Stimulated activated CD8-positive, alpha-beta memory T cell treated with anti-CD3 and anti-CD28 coated beads, Interleukin-7, amount 100 ng/mL, for 4 hours (primary cell): ENCODE measurements at places on chromosomes 2 and 18.

GRCh38 chr2:154556607-154557006 lies 141.9 kb upstream of the KCNJ3 start:
- DNase-seq = no peak

- no peak for DNase-seq
These were observed 101.3 kb downstream of the LOXHD1 start for GRCh38 chr18:46555724-46556123.

GRCh38 chr2:75610671-75611070 lies 35.9 kb upstream of the MRPL19 start:
- no peak for DNase-seq

- peak; percentile 58 for DNase-seq
These were observed 44.8 kb downstream of the SETBP1 start for GRCh38 chr18:44725300-44726058.

DNA sequence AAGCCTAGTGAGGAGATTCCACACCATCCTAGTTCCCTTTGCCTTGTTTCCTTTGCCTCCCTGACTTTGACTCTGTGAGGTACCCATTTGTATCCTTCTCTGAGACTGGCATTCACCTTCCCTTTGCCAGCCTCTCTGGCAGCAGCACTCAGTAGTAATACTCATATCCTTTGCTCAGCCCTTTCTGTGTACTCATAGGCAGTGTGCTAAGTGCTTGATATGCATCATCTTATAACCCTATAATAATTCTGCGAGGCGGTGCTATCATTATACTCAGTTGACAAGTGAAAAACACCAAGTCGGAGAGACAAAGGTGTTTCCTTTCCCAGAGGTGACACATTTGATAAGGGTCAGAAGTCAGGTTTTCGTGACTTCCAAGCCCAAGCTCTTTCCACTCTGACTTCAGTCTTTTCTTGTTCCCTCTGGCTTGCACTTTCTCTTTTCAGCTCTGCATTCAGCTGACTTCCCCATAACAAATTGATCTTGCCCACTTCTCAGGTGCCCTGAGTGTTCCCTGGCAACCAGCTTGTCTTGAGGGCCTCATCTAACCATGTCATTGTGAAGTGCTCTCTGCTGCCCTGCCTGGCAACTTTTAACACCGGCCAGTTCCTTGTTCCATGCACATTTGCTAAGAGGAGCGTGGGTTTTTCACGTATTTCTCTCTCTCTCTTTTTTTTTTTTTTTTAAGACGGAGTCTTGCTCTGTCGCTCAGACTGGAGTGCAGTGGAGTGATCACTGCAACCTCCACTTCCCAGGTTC lies 94.5 kb upstream of the UPP2 start:
- no peak for DNase-seq

DNA sequence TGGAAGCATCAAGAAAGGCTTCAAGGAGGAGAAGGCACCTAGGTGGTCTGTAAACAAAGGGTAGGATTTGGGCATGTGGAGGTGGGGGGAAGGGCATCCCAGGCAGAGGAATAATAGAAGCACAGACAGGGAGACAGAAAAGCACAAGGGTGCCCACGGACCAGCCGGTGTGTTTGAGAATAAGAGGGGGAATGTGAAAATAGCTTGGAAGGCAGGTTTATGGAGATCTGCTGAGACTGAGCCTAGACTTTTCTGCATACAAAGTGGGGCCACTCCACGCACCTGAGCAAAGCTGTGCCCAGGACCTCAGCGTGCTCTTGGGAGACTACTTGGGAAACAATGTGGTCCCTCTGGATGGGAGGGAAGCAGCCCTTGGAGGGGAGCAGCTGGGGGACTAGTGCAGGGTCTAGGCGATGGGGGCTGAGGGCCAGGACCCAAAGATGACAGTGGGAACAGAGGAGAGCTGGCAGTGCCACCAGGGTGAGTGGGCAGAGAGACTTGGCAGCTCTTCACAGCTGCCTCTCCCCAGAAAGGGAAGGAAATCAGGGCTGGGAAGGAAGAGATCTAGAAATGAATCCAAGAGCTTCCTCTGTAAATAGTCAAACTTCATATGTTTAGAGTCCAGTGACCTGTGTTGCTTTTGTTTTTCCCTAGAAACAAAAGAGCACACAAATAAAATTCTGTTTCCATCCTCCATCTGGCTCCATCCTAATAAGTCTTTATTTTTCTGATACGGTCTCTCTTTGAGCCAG lies 110.7 kb upstream of the SMAD7 start:
- no peak for DNase-seq

DNA sequence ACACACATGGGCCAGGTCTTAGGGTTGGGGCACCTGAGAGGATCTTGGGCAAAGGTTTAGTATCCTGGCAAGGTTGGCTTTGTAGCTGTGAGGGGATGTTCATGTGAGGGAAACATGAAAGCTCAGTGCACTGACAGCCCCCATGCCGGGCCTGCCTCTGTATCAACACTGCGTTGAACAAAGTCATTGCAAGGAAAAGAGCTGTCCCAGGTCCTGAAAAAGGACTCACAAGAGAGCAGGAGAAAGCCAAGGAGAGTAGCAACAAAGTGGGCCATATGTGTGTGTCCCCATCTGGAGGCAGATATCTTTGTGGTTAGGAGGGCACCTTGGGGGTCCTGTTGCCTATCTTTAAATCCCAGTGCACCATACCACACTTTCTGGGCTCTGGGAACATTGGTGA lies 237.8 kb upstream of the THSD7B start:
- DNase-seq = no peak

DNA sequence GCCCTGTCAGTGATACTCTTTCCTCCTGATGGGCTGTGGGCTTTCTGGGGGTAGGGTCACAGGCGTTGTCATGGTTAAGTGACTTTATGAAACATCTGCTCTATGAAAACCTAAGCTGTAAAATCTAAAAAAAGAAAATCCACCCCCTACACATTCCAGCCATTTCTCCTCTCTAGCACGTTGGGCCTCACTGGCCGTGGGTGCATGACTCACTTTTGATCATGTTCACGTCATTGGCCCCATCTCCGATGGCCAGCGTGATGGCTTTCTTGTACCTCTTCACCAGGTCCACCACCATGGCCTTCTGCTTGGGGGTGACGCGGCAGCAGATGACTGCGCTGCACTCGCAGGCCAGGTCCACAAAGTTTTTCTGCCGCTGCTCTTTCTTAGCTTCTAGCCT lies 39.3 kb upstream of the NARS1 start:
- no peak for DNase-seq

- DNase-seq = no peak
These were observed 168.7 kb downstream of the NRXN1 start for GRCh38 chr2:50863218-50863617.

GRCh38 chr2:239396881-239397681 lies 3.7 kb downstream of the HDAC4 start:
- DNase-seq = no peak

DNA sequence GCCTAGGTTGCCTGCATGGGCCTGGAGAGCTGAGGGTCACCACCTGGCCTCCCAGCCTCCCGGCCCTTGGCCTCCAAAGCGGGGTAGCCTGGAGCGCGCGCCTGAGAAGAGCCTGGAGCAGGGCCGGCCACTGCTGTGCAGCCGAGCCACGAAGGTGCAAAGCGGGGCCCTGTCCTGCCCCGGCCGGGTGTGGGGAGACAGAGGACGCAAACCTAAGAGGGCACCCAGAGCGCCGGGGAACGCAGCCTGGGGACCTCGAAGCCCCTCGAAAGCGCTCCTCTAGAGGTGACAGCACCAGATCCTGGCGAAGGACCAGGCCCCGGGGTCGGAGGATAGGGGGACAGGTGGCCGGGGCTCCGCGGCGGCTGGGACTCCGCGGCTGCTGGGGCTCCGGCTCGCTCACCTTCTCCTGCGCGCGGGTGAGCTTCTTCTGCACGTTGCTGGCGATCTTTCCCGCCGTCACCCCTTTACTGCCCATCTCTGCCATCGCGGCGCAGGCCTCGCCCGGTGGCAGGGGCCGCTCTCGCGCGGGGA lies 430 bp downstream of the BIN1 start:
- DNase-seq = no peak

DNA sequence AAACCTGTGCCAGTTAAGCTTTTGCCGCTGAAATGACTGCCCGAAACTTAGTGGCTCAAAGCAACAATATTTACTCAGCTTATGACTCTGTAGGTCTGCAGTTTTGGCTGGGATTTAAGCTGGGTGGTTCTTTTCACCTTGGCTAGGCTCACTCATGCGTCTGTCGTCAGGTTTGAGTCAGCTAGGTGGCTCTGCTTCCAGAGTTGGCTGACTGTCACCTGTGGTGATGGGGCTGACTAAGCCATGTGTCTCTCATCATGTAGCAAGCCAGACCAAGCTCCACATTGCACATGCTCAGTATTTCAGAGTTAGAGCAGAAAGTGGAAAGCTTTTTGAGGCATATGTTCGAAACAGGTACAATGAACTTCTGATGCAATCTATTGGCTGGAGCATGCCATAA lies 354.8 kb downstream of the MEIS1 start:
- no peak for DNase-seq

- no peak for DNase-seq
These were observed 22.2 kb downstream of the ATAD2B start for GRCh38 chr2:23904692-23905091.

DNA sequence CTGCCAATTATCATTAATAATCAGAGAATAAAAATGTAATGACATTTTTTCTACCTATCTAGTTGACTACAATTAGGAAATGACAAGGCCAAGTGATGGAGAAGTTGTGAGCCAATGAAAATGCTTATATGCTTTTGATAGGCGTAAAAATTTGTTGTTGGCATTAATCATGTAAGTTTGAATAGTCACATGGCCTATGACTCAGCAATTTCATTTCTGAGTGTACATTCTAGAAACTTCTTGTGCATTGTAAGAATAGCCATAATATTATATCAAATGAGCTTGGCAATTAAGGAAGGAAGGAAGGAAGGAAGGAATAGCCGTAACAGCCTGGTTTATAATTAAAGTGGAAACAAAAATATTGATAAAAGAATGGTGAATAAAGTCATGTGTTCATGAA lies 179.9 kb downstream of the PTH2R start:
- DNase-seq = no peak

- peak; percentile 31 for DNase-seq
These were observed at the start of gene PKDCC for GRCh38 chr2:42047488-42048298. Gene PKDCC, plus strand, starts transcription at chr2:42048021. Its CDS starts 179 bp downstream, at chr2:42048200.

- DNase-seq = peak; percentile 62
These were observed 1.4 kb downstream of the MBP start for GRCh38 chr18:77131100-77131651.

- DNase-seq = no peak
These were observed 184.5 kb downstream of the FAM210A start for GRCh38 chr18:13541621-13542519.

- DNase-seq = no peak
These were observed 19.7 kb upstream of the SFXN5 start for GRCh38 chr2:73091164-73091563.

- peak; percentile 70 for DNase-seq
These were observed 665 bp downstream of the MCM6 start for GRCh38 chr2:135875491-135876065.

DNA sequence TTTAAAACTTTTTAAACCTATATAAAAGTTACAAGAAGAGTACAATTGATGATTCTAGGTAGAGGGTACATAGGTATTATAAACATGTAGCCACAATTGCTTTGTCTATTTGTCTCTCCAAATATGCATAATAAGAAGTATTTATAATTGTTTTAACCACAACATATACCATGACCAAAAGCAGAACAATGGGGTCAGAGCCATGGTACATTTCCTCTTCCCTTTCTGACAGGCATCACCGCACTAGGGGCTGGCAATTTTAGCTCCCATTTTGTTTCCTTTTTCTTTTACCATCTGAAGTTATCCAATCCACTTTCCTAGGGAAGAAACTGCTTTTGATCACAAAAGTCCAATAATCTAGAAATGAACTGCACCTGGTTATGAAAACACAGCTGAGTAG lies 49.3 kb downstream of the TMX3 start:
- DNase-seq = no peak

GRCh38 chr2:38600242-38600891 lies 2.4 kb downstream of the HNRNPLL start:
- DNase-seq = no peak

GRCh38 chr2:96529376-96530143 lies 7.0 kb upstream of the ARID5A start:
- no peak for DNase-seq

- no peak for DNase-seq
These were observed 1495.8 kb upstream of the TMEFF2 start for GRCh38 chr2:193690572-193690971.

- DNase-seq = no peak
These were observed 189.2 kb downstream of the NCKAP5 start for GRCh38 chr2:133378928-133379549.

- no peak for DNase-seq
These were observed 61.1 kb upstream of the ID2 start for GRCh38 chr2:8620611-8621382.

DNA sequence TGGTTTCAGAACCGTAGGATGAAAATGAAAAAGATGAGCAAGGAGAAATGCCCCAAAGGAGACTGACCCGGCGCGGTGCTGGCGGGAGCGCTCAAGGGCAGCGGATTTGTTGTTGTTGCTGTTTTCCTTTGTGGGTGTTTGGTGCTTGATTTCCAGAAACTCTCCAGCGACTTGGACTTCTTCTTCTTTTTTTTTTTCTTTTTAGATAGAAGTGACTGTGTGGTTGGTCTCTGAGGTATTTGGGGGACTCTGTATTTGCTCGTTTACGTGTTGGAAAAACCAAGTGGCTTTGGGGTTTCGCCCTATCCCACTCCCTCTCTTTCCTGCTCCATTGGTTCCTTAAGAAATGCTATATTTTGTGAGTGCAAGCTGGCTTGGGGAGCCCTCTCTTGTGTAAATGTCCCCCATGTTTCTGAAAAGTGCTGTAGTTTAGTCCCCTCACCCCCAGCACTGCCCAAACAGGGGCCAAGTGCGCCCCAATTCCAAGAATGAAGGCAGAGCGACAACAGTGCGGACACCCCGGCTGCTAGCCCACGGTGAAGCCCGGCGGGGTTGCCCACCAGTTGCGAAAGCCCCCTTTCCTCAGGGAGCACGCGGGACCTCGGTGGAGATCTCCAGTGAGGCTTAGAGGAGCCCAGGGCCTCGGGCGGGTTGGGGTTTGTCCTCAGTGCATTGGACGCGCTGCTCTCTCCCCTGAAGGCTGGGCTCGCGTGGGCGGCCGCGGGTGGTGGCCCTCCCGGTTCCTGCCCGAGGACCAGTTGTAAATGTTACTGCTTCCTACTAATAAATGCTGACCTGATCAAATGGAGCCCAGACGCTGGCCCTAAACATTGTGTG lies 1.8 kb downstream of the HOXD9 start:
- no peak for DNase-seq

- no peak for DNase-seq
These were observed 73.8 kb upstream of the HNRNPA3 start for GRCh38 chr2:177138823-177139222.

GRCh38 chr18:54530285-54530684 lies 60.8 kb upstream of the DYNAP start:
- no peak for DNase-seq

DNA sequence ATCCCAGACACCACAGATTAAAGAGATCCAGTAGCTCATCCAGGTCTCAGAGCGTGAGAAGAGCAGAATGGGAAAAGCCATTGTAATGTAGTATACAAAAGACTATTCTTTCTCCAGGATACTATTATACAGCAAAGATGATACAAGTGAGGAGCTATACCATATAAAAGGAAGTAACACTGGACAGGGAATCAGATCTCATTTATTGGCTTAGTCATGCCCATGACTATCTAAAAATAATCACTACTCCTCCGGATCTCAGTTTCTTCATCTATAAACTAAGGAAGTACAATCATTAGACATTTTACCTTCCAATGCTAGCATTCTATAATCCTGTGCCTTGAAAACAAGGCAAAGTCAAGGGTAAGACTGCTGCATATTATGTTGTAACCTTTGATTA lies 19.4 kb downstream of the KRCC1 start:
- DNase-seq = no peak
